ENCODE measurements at places on chromosomes 7 and 10.

DNA sequence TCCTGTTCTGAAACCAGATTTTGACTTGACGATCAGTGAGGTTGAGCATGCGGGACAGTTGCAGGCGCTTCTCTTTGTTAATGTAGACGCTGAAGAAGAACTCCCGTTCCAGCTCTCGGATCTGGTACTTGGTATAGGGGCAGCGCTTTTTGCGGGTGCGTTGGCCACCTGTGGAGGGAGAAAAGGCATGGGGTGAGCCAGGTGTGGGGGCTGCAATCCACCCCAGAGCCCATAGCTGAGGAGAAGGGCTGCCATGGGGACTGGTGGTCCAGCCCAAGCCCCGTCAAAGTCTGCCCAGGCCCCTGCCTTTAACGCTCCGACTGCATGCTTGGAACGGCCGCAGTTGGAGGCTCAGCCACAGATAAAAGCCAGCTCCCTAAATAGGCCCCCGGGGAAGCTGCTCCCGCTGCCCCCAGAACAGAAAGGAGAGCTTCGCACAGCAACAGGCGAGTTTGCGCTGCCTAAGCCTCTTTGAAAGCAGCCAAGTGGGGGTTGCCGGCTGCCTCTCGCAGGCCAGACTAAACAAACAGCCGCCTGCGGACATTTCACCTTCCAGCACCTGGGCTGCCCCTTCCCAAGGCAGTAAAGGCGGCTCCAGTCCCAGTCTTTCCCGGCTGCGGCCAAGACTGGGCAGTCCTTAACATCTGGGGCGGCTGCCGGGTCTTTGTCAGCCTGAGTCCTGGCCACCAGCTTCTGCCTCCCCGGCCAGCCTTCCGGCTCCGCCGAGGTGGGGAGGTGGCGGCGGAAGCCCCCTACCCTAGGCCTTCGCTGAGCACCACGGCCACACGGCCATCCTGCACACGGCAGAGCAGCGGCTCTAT, 2.0 kb downstream of the HOXA11 start:
- DNase-seq = no peak

- no peak for DNase-seq
These were observed 74.0 kb upstream of the SEC61G start for GRCh38 chr7:54833001-54833467.

DNA sequence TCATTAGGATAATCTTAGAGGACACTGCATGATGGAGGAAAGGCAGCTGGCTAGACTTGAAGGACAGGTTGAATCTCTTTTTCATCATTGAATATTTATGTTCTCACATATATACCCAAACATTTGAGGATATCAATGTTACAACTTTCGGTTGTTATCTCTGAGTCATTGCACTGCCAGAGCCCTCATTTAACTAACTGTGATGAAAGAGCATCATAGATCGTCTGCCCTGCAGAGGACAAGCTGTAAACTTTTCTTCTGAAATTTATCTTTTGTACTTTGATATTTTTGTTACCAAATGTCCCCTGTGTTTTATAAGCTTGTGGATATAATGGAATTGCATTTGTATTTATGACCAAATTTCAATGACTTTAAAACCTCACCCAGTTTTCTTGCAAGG, 298.7 kb downstream of the PHF14 start:
- DNase-seq = no peak

DNA sequence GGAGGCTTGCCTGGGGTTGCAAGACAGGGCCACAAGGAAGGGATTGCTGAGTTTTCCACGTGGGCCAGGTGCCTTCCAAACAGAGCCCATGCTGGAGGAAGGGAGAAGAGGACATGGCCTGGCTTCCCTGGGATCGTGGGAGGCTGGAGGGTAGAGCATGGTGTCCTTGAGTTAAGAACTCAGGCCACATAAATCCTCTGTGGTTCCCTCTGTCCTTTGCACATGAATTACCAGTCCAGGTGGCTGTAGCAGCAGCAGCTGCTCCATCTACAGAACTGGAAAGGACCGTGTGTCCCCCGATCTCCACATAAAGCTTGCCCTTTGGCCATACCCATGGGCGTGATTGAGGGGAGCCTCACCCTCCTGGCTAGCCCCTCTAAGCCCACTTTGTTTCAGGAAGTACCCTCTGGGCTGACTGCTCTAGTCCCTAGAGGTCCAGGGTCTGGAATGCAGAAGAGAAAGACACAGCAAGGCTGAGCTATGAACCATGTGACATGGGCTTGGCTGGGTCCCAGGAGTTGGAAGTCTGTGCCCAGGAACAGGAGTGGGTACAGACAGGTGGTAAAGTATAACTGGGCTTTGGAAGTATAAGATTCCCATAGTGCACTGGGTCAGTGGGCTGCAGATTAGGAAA, 84.9 kb downstream of the C10orf105 start:
- no peak for DNase-seq

DNA sequence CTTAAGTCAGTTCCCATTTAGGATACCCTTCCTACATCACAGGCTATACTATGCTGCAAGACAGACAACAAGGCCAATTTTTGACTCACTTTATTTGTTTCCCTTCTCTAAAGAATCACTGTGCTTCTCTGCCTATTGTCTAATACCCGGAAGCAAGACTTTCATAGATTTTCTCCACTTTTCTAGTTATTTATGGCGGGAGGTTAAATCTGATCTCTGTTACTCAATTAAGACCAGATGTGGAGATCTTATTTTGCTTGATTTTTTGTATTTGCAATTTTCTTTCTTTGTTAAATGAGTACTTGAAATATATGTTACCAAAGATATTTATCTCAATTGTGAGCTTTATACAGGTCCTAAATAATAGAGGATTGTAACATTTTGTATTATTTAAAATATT, 511.5 kb downstream of the ATRNL1 start:
- DNase-seq = no peak

DNA sequence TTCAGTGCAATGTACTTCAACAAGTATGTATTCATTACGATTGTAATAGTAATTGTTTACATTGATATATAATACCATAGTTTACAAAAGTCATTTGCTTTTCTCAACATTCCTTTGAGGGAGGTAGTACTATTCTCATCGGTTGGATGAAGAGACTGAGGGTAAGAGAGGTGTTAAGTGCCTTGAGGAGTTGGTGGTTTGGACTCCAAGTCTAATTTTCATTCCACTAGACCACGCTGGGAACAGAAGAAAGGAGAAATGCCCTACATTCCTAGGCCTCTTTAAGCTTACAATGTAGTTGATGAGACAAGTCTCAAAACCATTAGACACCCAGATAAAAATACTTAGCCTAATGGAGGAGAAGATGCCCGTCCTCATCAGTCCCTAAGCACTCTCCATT, 28.6 kb downstream of the CDK1 start:
- no peak for DNase-seq

DNA sequence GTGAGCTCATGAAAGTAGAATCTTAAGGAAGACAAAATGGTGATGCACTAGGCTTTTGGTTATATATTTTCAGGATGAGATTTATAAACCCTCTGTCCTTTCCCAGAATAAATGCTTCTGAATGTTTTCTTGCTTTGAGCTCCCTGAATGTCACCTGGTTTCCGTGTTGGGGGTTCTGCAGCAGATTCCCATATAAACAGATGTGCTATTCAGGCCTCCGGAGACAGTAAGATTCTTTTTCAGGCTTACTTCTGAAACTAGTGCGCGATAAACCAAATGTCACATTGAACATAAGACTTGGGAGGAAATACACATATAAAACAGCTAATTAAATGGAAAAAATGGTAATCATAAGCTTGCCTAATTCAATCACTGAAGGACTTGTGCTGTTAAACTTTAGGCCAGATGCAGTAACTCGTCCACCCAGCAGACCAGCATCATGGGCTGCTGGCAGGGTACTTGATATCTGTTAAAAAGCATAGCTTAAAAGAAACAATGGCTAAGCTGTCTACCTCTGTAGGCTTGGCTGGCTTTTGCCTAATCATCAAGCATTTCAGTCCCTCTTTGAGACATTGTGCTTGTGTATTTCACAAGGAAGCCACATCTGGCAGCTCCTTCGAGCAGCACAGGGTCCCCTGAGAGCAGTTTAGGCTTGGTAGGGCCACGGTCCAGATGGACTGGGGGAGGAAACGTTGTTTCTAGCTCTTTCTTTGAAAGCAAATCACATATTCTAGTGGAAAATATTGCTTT, 281.2 kb upstream of the KIAA1217 start:
- DNase-seq = no peak

- no peak for DNase-seq
These were observed 590.2 kb downstream of the SH2D4B start for GRCh38 chr10:81127931-81128330.

DNA sequence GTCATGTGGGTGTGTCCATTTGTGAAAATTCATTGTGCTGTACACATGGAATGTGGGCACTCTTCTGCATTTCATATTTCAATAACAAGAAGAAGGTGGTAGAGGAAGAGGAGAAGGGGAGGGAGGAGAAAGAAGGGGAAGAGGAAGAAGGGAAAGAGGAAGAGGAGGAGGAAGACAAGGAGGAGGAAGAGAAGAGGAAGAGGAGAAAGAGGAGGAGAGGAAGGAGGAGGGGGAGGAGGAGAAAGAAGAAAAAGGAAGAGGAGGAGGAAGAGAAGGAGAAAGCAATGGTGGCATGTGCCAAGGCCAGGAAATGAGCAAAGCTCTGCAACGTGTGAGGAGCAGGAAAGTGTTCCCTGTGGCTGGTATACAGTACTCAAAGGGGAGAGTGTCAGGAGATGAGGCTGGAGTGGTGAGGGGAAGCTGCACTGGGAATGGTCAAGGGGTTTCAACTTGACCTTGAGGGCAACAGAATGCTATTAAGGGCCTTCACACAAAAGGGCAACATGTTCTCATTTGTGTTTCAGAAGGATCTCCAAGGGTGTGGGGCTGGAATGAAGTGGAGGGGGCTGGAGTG, 40.5 kb downstream of the WNT2 start:
- DNase-seq = no peak

GRCh38 chr7:38187794-38188440, 9.9 kb downstream of the STARD3NL start:
- no peak for DNase-seq

- DNase-seq = no peak
These were observed 158.5 kb upstream of the YAE1 start for GRCh38 chr7:39407723-39408122.

DNA sequence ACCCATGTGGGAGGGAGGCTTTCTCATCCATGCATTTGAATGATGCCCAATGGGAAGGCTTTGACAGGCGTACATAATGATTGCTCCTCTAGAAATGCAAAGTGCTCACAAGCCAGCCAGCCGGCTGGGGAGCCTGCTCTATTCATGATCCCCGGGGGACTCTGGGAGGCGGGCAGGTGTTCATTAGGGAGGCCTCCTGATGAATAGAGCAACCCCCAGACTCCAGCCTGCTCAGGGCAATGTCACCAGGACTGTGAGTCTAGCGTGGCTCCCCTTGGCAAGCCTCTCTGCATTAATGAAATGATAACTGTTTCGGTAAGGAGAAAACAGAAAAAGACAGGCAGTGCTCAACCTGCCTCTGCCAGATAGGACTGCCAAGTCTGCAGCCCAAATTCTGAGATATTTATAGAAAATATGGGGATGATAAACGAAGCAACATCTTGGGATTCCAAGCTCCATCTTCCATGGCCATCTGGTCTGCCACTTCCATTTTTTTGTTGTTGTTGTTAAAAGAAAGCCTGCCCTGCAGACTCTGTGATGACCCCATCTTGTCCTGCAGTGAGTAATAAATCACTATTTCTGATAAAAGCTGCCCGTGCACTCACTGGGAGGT, 236.4 kb downstream of the PRPF18 start:
- DNase-seq = no peak

DNA sequence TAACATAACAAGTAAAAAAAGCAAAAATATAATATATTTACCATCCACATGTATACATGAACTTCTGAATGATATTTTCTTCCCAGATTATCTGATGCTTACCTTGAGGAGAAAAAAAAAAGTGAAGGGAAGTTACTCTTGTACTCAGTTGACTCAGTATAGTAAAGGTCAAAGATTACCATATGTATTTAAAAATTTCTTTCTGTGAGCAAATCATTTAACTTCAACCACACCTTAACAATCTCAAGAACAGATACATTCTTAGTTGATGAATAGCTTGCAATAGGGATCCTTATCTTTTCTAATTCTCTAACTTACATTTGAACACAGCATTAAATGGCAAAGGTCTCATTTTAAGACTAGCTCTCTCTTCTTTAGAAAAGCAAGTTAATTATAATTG, 29.8 kb downstream of the PRR15 start:
- no peak for DNase-seq

GRCh38 chr10:80737209-80737608, 199.5 kb downstream of the SH2D4B start:
- no peak for DNase-seq

DNA sequence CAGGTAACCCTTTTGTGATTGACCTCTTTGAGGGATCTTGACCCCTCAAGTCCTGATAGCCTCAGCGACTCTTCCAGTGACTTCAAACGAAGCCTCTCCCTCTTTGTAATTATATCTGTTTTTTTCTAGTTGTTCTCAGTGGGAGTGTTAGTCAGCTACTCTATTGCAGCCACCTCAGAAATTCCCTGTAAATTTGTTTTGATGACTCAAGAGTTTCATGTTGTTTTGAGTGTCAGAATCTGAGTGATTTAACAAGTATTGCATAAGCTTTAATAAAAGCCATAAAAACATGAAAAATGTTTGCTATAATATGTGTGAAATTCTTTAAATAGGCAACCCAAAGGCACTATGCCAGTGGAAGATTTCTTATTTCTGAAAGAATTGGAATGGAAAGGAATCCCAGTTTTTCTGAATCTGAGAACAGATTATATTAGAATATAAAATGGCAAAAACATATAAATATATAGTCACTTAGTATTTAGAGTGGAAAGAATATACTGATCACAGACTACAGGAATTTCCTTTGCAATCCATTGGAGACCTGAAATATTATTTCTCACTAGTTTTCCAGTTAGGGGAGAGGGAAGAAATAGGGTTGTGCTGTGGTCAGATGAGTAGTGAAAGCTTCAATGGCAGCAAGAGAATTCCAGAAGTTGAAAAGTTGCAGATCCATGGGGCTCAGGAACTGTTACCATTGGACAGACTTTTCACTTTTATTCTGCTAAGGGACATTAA, 94.4 kb upstream of the SEMA3C start:
- no peak for DNase-seq

GRCh38 chr7:1242256-1242605, 9.6 kb downstream of the UNCX start:
- DNase-seq = no peak
